Left cardiac atrium (tissue), 4 donors: ENCODE measurements at places on chromosomes 2 and 18.

DNA sequence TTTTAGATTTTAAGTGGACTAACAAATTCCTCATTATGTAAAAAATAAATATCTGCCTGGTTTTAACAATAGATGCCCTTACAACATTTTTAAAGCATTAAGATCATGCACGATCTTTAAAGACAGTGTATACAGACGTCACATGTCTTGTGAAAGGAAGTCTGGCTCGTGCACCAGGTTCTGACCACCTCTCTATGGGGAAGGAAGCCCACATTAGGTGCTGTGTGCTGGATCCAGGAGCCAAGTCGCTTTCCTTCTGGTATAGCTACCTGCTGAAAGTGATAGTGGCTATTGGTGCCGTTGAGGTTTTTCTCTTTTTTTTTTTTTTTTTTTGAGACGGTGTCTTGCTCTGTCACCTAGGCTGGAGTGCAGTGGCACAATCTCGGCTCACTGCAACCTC lies 116.5 kb downstream of the NCK2 start:
- DNase-seq: no peak

- no peak for DNase-seq
These were observed 3.5 kb downstream of the KCNF1 start for GRCh38 chr2:10915236-10915635.

DNA sequence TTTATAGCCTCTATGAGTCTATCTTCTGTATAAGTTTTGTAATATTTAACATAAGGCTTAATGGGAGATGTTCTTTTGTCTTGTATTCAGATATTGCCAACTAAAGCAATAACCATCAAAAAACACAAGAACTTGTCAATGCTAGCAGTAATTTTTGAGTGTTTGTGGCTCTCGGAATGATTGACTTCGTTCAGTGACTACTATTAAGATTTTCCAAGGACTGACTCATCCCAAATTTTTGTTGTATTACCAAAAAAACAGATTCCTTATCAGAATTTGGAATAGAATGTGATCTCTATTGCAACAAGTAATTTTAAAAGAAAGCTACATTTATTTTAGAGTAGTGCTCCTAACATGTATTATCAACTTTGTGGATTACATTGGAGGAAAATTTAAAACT lies 8.1 kb downstream of the NABP1 start:
- no peak for DNase-seq

- DNase-seq: no peak
These were observed 33.0 kb downstream of the ITGB1BP1 start for GRCh38 chr2:9390151-9390850.

GRCh38 chr2:172300851-172301250 lies 126.5 kb upstream of the ITGA6 start:
- DNase-seq: no peak

DNA sequence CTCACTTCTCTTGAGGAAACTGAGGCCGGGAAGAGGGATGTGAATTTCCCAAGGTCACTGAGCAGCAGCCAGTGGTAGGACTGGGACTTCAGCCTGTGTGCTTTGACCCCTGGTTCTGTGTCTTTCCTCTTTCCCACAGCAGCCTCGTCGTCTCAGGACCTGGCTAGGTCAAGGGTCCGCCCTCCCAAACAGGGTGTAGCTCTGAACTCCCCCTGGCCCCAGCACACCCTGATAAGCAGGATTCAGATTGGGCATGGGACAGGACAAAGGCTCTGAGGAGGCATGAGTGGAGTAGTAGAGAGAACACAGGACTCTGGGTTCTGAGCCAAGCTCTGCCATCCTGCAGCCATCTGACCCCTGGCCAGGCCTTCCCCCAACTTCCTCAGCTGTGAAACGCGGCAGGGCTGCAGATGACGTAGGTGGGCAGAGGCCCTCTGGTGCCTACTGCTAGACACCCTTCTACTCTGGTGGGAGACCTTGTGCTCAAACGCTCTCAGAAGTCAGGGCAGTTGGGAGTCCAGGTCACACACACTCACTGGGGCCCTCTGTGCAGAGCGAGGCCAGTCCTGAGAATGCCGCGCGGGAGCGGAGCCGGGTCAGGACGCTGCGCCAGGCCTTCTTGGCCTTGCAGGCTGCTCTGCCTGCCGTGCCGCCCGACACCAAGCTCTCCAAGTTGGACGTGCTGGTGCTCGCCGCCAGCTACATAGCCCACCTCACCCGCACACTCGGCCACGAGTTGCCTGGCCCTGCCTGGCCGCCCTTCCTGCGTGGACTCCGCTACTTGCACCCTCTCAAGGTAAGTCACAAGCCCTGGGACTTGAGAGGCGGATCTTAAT lies 984 bp downstream of the TCF23 start:
- DNase-seq: no peak

- DNase-seq: no peak
These were observed 650 bp downstream of the ORMDL1 start for GRCh38 chr2:189783451-189783926.

- DNase-seq: no peak
These were observed 47.0 kb downstream of the PARD6G start for GRCh38 chr18:80200171-80200931.

GRCh38 chr18:79507546-79508480 lies 112.1 kb downstream of the NFATC1 start:
- DNase-seq: peak; percentile 85

GRCh38 chr2:60152226-60152833 lies 401.1 kb downstream of the BCL11A start:
- DNase-seq: no peak

DNA sequence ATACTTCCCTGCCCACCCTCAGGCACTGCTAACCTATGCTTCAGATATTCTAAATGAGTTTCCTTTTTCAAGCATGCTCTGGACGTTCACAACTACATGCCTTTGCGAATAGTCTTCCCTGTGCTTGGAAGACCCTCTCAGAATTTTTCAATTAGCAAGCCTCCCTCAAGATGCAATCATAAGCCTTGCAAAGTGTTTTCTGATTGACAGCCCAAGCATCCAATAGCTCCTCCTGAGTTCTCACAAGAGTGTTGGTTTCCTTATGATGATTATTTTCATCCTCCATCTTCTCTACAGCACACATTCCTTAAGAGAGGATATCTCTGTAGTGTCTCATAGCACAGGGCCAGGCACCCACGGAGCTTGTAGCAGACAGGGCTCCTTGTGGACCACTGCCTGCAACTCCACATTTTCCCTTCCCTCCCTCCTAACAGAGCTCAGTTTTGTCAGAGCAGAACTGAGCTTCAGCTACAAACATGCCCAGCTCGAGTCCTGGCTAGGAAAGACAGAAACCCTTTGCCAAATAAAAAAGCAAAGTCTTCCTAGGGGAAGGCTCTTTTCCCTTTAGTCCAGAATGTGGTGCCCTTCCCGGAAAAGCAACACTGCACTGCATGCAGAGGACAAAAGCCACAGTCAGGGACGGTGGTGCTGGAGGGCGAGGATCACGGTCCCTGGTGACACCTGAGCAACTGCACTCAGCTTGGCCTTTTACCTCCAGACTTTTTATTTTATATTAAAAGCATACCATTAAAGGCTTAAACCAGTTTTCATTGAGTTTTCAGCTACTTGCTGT lies 819.8 kb upstream of the ID2 start:
- no peak for DNase-seq

DNA sequence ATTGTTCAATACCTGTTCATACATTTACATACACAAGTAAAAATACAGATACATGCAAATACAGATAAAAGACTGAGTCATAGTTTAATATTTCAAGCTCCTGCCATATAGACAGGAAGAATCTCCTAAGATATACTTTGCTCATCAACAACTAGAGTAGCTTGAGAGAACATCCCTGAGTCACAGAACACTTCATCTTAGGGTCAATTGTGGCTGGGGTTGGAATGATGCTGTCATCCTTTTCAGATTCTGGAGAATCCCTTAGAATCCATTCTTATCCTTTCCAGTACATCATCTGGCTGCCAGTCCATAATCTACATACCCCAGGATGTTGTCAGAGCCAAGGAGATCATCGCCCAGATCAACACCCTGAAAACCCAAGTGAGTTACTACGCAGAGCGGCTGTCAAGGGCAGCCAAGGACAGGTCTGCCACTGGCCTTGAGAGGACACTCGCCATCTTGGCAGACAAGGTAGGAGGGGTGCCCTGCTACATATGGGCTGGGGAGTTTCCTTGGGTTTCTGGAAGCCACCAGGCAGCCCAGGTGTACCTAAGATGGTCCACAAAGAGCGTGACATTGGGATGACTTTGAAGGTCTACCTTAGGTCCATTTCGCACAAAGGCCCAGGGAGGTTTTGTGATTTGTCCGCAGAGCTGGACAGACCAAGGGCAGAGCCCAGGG lies 55.7 kb downstream of the COA5 start:
- DNase-seq: no peak

- DNase-seq: peak; percentile 73
These were observed 70.6 kb downstream of the COPS8 start for GRCh38 chr2:237156031-237156856.

DNA sequence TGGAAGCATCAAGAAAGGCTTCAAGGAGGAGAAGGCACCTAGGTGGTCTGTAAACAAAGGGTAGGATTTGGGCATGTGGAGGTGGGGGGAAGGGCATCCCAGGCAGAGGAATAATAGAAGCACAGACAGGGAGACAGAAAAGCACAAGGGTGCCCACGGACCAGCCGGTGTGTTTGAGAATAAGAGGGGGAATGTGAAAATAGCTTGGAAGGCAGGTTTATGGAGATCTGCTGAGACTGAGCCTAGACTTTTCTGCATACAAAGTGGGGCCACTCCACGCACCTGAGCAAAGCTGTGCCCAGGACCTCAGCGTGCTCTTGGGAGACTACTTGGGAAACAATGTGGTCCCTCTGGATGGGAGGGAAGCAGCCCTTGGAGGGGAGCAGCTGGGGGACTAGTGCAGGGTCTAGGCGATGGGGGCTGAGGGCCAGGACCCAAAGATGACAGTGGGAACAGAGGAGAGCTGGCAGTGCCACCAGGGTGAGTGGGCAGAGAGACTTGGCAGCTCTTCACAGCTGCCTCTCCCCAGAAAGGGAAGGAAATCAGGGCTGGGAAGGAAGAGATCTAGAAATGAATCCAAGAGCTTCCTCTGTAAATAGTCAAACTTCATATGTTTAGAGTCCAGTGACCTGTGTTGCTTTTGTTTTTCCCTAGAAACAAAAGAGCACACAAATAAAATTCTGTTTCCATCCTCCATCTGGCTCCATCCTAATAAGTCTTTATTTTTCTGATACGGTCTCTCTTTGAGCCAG lies 110.7 kb upstream of the SMAD7 start:
- no peak for DNase-seq
